Stimulated activated CD8-positive, alpha-beta memory T cell treated with anti-CD3 and anti-CD28 coated beads, Interleukin-7, amount 100 ng/mL, for 1 hour (primary cell): ENCODE measurements at places on chromosomes 13 and 19.

GRCh38 chr13:91359111-91359510, 11.6 kb downstream of the MIR17HG start:
- DNase-seq: no peak

DNA sequence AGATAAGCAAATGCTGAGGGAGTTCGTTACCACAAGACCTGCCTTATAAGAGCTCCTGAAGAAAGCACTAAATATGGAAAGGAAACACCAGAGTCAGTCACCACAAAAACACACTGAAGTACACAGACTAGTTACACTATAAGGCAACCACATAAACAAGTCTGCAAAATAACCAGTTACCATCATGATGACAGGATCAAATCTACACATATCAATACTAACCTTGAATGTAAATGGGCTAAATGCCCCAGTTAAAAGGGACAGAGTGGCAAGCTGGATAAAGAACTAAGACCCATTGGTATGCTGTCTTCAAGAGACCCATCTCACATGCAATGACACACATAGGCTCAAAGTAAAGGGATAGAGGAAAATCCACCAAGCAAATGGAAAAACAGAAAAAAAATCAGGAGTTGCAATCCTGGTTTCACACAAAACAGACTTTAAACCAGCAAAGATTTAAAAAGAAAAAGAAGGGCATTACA, 26.6 kb downstream of the CCDC122 start:
- no peak for DNase-seq

DNA sequence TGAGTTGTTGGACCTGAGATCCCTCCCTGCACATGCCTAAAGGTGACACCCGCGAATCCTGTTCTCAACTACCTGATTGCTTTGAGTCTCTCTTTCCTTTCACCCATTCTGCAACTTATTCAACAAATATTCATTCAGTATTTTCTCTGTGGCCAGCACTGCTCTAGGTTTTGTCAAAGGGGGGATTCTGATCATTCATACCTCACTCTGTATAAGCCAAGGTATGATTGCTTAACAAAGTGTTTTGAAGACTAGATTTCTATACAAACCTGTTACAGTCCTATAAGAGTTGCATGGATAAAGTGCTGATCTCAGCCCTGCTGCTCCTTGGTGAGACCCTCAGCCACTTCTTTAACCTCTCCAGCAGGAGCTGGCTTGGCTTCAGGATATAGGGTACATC, 409.7 kb downstream of the KCNRG start:
- DNase-seq: no peak

DNA sequence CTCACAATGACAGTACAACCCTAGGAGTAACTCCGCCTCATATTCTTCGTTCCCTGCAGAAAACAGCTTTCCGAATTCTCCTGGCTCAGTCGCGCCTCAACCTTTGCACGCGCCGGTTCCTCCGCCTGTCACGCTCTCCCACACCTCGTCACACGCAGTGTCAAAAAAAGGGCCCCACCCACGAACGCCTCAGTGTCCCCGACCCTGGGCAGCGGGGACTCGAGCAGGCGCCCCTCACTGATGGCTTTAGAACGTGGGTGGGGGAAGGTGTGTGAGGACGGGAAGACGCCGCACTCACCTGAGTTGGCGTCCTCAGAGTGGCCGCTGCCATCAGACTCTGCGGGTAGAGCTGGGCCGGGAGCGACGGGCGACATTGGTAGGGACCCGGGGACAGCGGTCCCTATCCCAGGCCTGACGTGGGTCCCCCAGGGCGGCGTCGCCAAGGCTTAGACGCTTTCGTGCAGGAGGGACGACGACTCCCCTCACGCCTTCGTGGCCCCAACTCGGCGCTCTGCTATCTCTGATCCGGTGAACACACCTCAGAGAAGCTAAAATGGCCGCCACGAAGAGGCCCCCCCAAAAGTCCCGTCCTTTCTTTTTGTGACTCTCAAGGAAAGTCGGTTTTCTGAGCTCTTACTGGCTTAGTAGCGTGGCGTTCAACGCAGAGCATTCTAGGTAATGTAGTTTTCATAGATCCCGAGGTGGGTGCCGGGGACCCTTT, at the start of gene ZNF154:
ZNF154 (minus strand) TSS at position 564 of the 721 bp plus-strand sequence; CDS start at position 331, 233 bp downstream.
- DNase-seq: no peak

DNA sequence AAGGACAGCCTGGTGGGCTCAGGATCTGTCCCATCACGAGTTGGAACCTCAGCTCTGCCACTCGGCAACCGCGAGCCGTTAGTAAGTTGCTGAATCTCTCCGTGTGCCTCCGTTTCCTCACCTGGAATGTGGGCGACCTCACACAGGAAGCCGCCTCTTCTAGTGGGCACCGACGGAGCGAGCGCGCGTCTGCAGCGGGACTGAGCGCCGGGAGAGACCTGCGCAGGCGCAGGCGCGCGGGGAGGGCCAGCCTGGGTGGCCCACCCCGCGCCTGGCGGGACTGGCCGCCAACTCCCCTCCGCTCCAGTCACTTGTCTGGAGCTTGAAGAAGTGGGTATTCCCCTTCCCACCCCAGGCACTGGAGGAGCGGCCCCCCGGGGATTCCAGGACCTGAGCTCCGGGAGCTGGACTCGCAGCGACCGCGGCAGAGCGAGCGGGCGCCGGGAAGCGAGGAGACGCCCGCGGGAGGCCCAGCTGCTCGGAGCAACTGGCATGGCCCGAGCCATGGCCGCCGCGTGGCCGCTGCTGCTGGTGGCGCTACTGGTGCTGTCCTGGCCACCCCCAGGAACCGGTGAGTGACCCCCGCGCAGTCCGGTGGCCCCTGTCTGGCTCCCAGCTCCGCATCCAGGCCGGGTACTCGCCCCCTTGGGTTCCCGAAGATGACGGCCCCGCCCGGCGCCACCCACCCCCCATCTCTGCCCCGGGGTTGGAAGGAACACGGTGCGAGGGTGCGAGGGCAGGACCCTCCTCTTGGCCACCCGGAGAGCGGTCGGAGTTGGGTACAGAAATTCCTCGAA, at the start of gene PVR:
PVR (plus strand) TSS at position 306 of the 797 bp plus-strand sequence; CDS start at position 493, 187 bp downstream.
- DNase-seq: no peak

- DNase-seq: no peak
Observed at GRCh38 chr13:44013758-44014291, 134.1 kb downstream of the LACC1 start.

GRCh38 chr13:53180684-53181083, 152.1 kb downstream of the OLFM4 start:
- DNase-seq: no peak

DNA sequence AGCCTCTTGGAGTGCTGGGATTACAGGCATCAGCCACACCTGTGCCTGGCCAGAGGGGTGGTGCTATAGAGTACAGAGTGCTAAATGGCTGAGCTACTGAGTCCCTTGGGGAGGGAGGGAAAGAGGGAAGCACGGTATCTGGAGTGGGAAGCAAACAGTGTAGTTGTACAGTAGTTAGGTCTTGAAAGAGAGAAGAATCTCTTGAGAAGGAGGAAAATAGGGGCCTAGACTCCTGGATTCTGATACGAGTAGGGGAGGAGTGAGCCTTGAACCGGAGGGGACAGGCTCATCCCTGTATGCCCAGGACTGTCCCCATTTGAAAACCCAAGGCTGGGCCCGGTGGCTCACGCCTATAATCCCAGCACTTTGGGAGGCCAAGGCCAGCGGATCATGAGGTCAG, 5.1 kb downstream of the MYADM start:
- DNase-seq: no peak

- no peak for DNase-seq
Observed at GRCh38 chr13:33953781-33954180, 135.8 kb downstream of the RFC3 start.

DNA sequence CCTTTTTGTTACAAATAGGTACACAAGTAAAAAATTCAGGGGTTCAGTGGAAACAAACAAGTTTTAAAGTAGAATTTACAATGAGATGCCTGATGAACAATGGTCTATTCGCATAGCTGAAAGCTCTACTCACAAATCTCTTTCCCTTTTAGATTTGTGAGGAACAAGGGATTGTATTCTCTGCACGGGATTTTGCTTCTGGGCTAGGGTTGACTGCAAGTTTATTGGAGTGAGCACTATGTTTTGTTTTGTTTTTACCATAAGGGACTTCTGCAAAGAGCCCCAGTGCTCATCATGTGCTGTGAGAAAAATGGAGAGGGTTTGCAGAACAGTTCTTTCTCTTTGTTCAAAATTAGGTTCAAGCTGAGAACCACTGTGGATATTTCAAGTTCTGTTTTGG, 160.5 kb downstream of the DLEU7 start:
- no peak for DNase-seq

DNA sequence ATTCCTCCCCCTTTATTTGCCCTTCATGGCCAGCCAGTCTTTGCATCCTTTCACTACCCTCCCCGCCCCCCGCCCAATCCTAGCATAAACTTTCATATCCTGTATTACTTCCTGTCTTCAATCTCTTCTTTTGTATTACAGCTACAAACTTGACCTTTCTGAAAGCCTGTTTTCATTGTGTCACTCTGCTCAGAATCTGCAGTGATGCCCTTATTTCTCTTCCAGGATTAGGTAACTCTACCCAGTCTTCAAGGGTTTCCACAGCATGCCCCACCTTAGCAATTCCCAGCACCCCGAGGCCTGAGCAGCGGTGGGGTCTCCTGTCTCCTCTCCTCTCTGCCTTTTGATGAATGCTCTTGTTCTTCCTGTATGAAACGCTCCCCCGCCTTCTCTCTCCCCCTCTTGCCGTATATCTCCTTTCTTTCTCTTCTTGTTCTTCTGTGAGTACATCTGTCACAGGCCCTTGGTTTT, 145.6 kb downstream of the SHISA2 start:
- DNase-seq: no peak

DNA sequence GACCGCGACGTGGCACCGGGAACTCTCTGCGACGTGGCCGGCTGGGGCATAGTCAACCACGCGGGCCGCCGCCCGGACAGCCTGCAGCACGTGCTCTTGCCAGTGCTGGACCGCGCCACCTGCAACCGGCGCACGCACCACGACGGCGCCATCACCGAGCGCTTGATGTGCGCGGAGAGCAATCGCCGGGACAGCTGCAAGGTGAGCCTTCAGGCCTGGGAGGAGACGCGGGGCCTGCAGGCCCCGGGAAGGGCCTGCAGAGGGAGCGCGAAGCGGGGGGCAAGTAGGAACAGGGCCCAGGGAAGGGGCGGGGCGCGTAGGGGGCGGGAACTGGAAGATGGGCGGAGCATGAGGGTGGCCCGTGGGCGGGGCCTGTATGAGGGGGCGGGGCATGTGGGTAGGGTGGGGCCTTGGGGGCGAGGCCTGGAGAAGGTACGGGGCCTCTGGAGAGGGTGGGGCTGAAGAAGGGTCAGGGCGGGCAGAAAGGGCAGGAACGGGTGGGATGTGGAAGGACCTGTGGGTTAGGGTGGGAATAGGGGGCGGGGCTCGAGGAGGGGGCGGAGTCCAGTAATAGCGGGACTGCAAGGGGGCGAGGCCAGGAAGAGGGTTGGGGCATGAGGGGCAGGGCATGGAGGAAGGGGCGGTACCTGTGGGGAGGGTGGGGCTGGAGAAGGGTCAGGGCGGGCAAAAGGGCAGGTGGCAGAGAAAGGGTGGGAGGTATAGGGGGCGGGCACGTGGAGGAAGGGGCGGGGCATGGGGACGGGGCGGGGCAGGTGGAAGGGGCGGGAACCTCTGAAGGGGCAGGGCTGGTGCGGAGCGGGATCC, 2.5 kb downstream of the CFD start:
- DNase-seq: peak; percentile 58

- DNase-seq: no peak
Observed at GRCh38 chr13:113859311-113860050, 4.4 kb downstream of the GAS6 start.
